ENCODE measurements at places on chromosomes 12 and 14. TPM values are rescaled to one million over a fixed set of nuclear protein-coding genes. Genes with fewer than 3 reads are reported as not detected.

DNA sequence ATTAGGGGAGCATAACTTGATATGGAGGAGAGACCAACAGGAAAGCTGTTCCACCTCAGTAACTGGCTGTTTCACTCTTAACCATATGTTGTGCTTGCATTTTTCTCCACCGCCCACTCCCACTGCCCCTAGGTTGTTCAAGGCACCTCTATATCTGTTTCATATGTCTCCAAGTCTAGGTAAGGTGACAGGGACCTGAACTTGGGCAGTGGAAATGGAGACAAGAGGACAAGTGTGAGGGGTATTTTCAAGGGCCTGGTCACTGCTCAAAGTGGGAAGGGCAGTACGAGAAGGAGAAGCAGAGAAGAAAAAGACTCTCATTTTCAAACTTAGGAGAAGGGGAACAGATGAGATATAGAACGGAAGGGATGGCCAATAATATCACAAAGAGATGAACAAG, 3.1 kb downstream of the SLC38A1 start:
- H3K4me1 ChIP-seq, result peaks cover 19% of the 10 kb centered on the region
- DNase-seq, result peak; percentile 53
- peaks cover 17% of the 10 kb centered on the region for H3K36me3 ChIP-seq
- H3K4me3 ChIP-seq, result no peak overlapping the region
- H3K27ac ChIP-seq, result no peak overlapping the region

- H3K27me3 ChIP-seq, result no peaks in the 10 kb centered on the region
- H3K36me3 ChIP-seq, result no peaks in the 10 kb centered on the region
- no peak overlapping the region for H3K27ac ChIP-seq
- no peak overlapping the region for H3K4me3 ChIP-seq
- DNase-seq, result no peak
Observed at GRCh38 chr14:74543771-74544438, 50.3 kb downstream of the ISCA2 start.

GRCh38 chr12:114152066-114152465, 185.9 kb upstream of the RBM19 start:
- no peak for DNase-seq
- no peaks in the 10 kb centered on the region for H3K4me1 ChIP-seq

GRCh38 chr12:54163147-54163546, 25.6 kb downstream of the SMUG1 start:
- peaks cover 8% of the 10 kb centered on the region for H3K27me3 ChIP-seq
- H3K27ac ChIP-seq, result no peak overlapping the region
- H3K36me3 ChIP-seq, result peaks cover 2% of the 10 kb centered on the region
- H3K4me3 ChIP-seq, result no peak overlapping the region
- no peak for DNase-seq

- peak; percentile 52 for DNase-seq
- peaks cover 2% of the 10 kb centered on the region for H3K36me3 ChIP-seq
- H3K27me3 ChIP-seq, result peaks cover 29% of the 10 kb centered on the region
- no peak within 1 kb of the TSS for H3K27ac ChIP-seq
- H3K4me1 ChIP-seq, result peaks cover 6% of the 10 kb centered on the region
Observed at GRCh38 chr14:77498120-77498979, at the start of gene ISM2. Gene ISM2, minus strand, starts transcription at chr14:77498816. Its CDS starts 23 bp downstream, at chr14:77498793.

GRCh38 chr12:131378176-131378842, 332.6 kb upstream of the SFSWAP start:
- H3K4me1 ChIP-seq, result no peaks in the 10 kb centered on the region
- H3K4me3 ChIP-seq, result no peak overlapping the region
- no peaks in the 10 kb centered on the region for H3K36me3 ChIP-seq
- no peak overlapping the region for H3K27ac ChIP-seq

GRCh38 chr12:62827042-62827441, 107.9 kb downstream of the PPM1H start:
- no peak for DNase-seq
- H3K36me3 ChIP-seq, result no peaks in the 10 kb centered on the region
- peaks cover 18% of the 10 kb centered on the region for H3K27me3 ChIP-seq
- H3K4me3 ChIP-seq, result no peak overlapping the region
- no peaks in the 10 kb centered on the region for H3K4me1 ChIP-seq

GRCh38 chr12:78062786-78063185, 232.1 kb downstream of the NAV3 start:
- DNase-seq, result no peak
- H3K27me3 ChIP-seq, result no peaks in the 10 kb centered on the region
- no peaks in the 10 kb centered on the region for H3K4me1 ChIP-seq
- H3K4me3 ChIP-seq, result no peak overlapping the region

- peaks cover 18% of the 10 kb centered on the region for H3K4me1 ChIP-seq
- DNase-seq, result no peak
- no peak overlapping the region for H3K4me3 ChIP-seq
- no peaks in the 10 kb centered on the region for H3K27me3 ChIP-seq
- peak overlapping the region; percentile 20 for H3K27ac ChIP-seq
Observed at GRCh38 chr12:46473634-46474329, 101.2 kb upstream of the SLC38A2 start.

GRCh38 chr14:69312608-69313007, 52.6 kb downstream of the GALNT16 start:
- no peak overlapping the region for H3K27ac ChIP-seq
- H3K36me3 ChIP-seq, result no peaks in the 10 kb centered on the region
- DNase-seq, result no peak
- H3K27me3 ChIP-seq, result peaks cover 14% of the 10 kb centered on the region
- no peak overlapping the region for H3K4me3 ChIP-seq
- H3K4me1 ChIP-seq, result no peaks in the 10 kb centered on the region

DNA sequence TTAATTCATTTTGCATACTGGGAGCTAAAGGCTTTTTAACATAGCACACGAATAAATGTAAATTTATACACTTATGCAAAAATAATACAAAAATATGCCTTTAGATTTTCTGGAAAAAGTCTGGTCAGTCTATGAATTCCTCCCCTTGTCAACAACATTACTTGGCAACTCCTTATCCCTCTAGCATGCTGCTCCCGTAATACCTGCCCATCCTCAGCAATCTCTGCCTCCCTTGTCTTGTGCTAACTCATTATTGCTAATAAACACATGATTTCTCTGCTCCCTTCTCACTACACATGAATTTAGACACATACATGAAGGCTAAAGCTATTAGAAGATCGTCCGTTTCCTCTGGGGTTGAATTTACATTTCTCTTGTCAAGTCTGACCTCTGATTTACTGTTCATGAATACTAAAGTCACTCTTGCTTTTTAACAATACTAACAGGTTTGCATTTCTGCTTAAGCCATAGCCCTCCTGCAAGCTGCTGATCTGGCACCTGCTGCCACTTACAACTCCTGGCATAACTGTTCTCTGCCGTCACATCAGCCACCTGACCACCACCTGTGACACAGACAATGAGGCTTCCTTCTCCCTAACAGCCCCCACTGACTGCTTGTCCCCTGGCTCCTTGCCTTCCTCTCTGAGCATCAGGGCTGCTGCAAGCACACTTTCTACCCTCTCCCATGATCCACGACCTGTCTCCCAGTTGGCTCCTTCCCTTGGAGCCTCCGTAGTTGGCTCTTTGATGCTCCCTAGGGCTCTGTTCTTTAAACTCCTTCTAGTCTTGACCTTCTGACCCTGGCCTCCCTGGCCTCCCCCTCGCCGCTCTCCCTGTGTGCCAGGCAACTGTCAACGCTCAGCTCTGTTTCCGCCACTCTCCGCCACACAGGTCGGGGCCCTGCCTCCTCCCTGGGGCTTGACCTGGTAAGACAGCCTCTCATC, 177.6 kb downstream of the CALM1 start:
- no peak for DNase-seq
- no peaks in the 10 kb centered on the region for H3K4me1 ChIP-seq
- no peaks in the 10 kb centered on the region for H3K36me3 ChIP-seq
- H3K4me3 ChIP-seq, result no peak overlapping the region
- no peak overlapping the region for H3K27ac ChIP-seq

- peaks cover 20% of the 10 kb centered on the region for H3K4me1 ChIP-seq
- no peak overlapping the region for H3K27ac ChIP-seq
Observed at GRCh38 chr12:130792821-130793553, 46.1 kb downstream of the STX2 start.

GRCh38 chr14:65179918-65180724, 77.8 kb upstream of the MAX start:
- peak overlapping the region; percentile 21 for H3K27ac ChIP-seq
- peaks cover 6% of the 10 kb centered on the region for H3K36me3 ChIP-seq
- H3K27me3 ChIP-seq, result peaks cover 5% of the 10 kb centered on the region
- peaks cover 18% of the 10 kb centered on the region for H3K4me1 ChIP-seq
- DNase-seq, result peak; percentile 79

DNA sequence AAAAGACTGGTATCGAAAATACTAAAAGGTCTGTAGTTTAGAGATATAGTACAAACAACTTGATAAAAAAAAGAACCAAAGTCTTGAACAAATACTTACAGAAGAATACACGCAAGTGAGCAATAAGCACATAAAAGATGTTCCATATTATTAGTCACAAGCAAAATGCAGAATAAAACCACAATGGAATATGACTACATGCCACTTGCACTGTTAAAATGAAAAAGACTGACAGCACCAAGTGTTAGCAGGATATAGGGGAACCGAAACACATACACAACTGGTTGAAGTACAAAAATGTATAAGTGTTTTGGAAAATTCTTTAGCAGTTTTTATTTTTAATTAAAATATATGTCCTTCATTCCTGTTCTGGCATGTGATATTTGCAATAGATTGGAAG, 3.6 kb downstream of the CLEC2A start:
- no peak for DNase-seq
- H3K27ac ChIP-seq, result no peak overlapping the region
- H3K36me3 ChIP-seq, result no peaks in the 10 kb centered on the region
- H3K4me3 ChIP-seq, result no peak overlapping the region

DNA sequence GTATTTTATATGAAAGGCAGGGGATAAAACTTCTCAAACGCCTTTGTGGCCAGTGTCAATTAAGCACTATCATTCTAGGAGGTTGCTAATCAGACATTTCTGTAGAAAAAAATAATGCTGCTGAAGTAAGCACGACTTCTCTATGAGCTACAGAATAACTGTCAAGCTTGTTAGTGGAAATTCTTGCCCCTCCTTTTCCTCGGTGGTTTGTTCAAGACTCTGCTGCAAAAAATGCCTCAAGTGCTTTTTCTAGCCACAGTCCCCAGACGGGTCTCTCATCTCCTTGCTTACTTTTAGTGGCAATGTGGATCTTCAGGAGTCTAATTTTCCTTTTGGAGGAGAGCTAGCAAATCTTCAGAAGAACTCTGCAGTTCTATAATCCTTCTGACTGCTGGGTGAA, 452.0 kb downstream of the FUT8 start:
- no peak overlapping the region for H3K27ac ChIP-seq
- H3K4me3 ChIP-seq, result no peak overlapping the region
- no peak for DNase-seq
- H3K36me3 ChIP-seq, result no peaks in the 10 kb centered on the region
- H3K4me1 ChIP-seq, result peaks cover 49% of the 10 kb centered on the region

DNA sequence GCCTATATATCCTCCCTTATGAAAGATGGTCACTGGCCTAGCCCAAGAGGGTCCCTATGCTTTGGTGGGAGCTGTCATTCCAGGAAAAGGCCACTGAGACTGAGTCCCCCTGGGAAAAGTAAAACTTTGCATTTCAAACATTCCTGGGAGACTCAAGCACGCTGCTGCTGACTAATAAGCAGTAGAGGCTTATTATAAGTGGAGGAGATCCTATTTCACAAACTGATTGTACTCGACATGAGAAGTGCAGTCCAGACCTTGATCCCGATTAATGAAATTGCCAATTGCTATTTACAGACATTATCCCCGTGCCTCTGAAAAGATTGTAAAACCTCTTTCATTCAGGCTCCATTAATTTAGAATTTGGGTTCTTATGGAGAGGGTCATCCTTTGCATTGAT, 96.6 kb downstream of the EMP1 start:
- no peak overlapping the region for H3K4me3 ChIP-seq
- H3K36me3 ChIP-seq, result no peaks in the 10 kb centered on the region
- no peak for DNase-seq
- H3K4me1 ChIP-seq, result no peaks in the 10 kb centered on the region
- H3K27me3 ChIP-seq, result peaks cover 2% of the 10 kb centered on the region
- no peak overlapping the region for H3K27ac ChIP-seq

DNA sequence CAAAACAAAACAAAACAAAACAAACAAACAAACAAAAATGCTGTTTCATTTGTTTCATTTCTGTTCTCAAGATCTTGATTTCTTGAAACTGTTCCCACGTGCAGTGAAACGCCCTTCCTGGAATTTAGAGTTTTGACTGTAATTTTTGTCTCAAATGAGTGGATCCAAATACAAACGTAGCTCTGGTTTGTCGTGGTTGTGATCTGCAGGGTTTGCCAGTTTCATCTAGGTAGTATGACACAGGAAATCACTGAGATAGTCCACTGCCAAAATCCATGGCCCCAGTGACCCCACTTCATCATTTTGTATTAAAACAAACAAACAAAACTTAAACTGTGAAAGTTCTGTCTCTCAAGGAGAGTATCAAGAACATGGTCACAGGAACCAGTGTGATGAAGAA, 838.6 kb downstream of the BCL11B start:
- H3K4me1 ChIP-seq, result peaks cover 26% of the 10 kb centered on the region
- DNase-seq, result peak; percentile 44
- peak overlapping the region; percentile 15 for H3K27ac ChIP-seq
- H3K36me3 ChIP-seq, result peaks cover 5% of the 10 kb centered on the region

DNA sequence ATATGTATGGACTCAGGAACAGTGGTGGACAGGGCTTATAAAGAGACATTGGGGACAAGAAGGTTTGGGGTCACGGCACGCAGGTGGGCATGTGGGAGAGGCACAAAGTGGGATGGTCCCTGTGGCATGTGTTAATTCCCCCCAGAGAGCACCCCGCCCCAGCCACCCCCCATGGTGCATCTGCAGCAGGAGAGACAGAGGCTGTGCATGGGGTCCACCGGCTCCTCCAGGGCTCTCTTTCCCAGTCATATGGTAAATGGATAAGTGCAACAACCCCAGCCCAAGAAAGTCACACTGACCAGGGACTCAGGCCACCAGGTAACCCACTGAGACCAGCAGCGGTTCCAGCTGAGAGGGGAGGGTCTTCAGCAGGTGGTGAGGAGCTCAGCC, 242.1 kb downstream of the BCL11B start:
- DNase-seq, result no peak
- H3K4me3 ChIP-seq, result no peak overlapping the region
- H3K27me3 ChIP-seq, result no peaks in the 10 kb centered on the region
- H3K27ac ChIP-seq, result no peak overlapping the region
- H3K36me3 ChIP-seq, result no peaks in the 10 kb centered on the region
- peaks cover 5% of the 10 kb centered on the region for H3K4me1 ChIP-seq

- no peak for DNase-seq
- H3K27ac ChIP-seq, result no peak overlapping the region
- H3K27me3 ChIP-seq, result no peaks in the 10 kb centered on the region
Observed at GRCh38 chr12:116429826-116430360, 129.3 kb upstream of the MAP1LC3B2 start.

- H3K27ac ChIP-seq, result no peak overlapping the region
- H3K27me3 ChIP-seq, result no peaks in the 10 kb centered on the region
- no peak overlapping the region for H3K4me3 ChIP-seq
- H3K36me3 ChIP-seq, result peaks cover 2% of the 10 kb centered on the region
Observed at GRCh38 chr12:91940826-91941570, 204.6 kb downstream of the BTG1 start.

IL26 gene
- total RNA-seq, result 2.1 TPM

EGLN3 gene
- 1.9 TPM for total RNA-seq

SDS gene
- total RNA-seq, result not detected

ADAM21 gene
- 0.15 TPM for total RNA-seq
